ENCODE measurements at places on chromosomes 5 and 9. TPM values are rescaled to one million over a fixed set of nuclear protein-coding genes. Genes with fewer than 3 reads are reported as not detected.

The CNTFR gene
- 6.2 TPM for total RNA-seq

The OTP gene
- total RNA-seq: not detected

The PROP1 gene
- not detected for total RNA-seq

The CER1 gene
- total RNA-seq: not detected

The ENHO gene
- total RNA-seq: 4.4 TPM

The SPATA31C1 gene
- total RNA-seq: 0.21 TPM

The TGFBI gene
- 376 TPM for total RNA-seq

The RNF183 gene
- total RNA-seq: 0.21 TPM

The SLC25A2 gene
- not detected for total RNA-seq

The KLF4 gene
- total RNA-seq: 40.8 TPM

The SPINK4 gene
- not detected for total RNA-seq

The FOXD4L4 gene
- total RNA-seq: not detected

The AJM1 gene
- total RNA-seq: 2.2 TPM

The DOCK8 gene
- 22.8 TPM for total RNA-seq

The PCDHGA7 gene
- total RNA-seq: 6.3 TPM

GRCh38 chr9:4045556-4045955 is 254.3 kb downstream of the GLIS3 start:
- DNase-seq: no peak

DNA sequence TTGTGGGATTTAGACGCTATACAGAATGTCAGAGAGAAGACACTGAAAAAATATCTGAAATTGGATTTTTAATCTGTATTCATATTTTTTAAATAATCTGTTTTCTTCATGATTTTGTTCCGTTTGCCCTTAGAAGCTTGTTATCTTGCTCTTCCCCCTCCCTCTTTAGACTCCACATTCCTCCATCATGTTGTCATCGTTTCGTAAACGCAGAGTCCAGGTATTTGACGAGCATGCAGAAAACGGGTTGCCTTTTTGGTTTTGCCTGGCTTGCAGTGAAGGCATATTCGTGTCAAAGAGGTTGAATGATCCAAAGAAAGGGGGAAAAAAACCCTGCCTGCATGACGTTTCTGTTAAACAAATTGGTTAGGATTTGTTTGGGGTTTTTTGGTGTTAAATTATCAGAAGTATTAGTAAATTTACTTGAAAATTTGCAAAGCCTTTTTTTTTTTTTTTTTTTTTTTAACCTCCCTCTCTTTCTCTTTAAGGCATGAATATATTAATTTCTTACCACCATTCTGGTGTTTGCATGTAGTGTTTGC is 2.9 kb downstream of the SPTAN1 start:
- peak; percentile 45 for DNase-seq

- DNase-seq: no peak
Observed at GRCh38 chr9:124412228-124412575, 3.0 kb downstream of the PSMB7 start.

DNA sequence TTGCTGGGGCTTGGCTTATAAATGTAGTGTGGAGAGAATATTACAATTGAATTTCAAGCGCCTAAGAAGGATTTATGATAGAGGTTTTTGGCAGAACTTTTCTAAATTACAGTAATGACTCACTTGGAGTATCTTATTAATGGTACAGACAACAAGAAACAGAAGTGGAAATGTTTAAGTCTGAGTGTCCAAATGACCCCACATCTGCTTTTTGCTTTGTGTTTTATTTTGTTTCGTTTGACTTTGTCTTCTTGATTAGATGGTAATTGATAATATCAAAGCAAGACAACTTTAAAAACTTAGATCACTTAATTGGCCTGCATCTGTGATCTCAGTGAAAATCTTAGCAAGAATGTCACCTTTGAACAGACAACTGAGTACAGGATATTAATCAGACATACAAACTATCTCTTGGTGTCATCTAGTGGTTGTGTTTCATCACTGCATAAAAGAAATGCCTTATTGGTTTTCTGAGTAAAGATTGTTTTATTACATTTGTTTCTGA is 577.4 kb downstream of the ISL1 start:
- DNase-seq: peak; percentile 15

DNA sequence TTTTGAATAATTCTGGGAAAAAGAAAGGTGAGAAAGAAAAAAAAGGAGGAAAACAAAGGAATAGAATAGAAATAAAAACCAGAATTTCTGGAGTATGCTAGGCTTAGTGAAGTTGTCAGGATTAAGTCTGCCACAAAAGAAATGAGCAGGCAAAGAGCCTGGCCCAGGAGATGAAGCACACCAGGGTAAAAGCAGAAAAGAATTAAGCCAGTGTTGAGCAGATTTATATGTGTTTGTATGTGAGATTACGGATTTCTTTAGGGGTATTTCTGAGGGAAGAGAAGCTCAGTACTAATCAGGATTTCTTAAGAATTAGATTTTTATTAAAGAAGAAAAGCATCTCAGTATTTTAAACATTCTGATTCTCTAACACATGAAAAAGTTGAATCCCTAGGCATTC is 74.5 kb downstream of the MRPS27 start:
- DNase-seq: no peak

GRCh38 chr5:36659411-36659810 is 53.0 kb downstream of the SLC1A3 start:
- no peak for DNase-seq

GRCh38 chr9:27614551-27614950 is 41.3 kb upstream of the C9orf72 start:
- no peak for DNase-seq

DNA sequence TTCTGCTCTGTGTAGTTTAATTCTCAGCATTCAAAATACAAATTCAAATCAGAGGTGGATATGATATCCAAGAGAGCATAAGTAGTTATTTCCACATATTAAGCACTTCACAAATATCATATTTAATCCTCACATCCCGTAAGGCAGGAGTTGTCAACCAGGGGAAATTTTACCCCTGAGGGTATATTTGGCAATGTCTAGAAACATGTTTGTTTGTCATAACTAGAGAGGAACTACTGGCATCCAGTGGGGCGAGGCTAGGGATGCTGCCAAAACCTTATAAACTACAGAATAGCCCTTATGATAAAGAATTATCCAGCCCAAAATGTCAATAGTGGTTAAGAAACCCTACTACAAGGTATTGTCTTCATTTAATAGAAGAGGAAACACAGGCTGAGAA is 619.4 kb downstream of the SLCO4C1 start:
- DNase-seq: peak; percentile 2

GRCh38 chr5:137217599-137218200 is 281.4 kb downstream of the SPOCK1 start:
- DNase-seq: no peak

DNA sequence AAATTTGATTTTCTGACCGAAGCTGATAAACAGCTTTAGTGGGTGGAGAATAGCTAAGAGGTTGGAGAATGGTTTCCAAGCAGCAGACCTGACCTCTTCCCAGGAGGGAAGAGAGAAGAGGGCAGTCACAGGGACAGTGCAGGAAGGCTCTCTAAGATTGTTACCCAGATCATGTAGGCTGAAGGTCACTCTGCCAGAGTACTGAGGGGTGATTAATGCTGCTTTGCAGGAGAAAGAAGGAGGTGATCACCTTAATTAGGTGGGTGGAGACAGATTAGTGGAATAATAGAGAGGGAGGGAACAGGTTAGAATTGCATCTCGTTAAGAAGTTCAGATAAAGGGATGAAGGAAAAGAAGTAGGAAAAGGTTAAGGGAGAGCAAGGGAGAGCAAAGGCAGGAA is 440.5 kb downstream of the BRINP1 start:
- DNase-seq: no peak

GRCh38 chr5:38888041-38888440 is 42.2 kb downstream of the OSMR start:
- no peak for DNase-seq

DNA sequence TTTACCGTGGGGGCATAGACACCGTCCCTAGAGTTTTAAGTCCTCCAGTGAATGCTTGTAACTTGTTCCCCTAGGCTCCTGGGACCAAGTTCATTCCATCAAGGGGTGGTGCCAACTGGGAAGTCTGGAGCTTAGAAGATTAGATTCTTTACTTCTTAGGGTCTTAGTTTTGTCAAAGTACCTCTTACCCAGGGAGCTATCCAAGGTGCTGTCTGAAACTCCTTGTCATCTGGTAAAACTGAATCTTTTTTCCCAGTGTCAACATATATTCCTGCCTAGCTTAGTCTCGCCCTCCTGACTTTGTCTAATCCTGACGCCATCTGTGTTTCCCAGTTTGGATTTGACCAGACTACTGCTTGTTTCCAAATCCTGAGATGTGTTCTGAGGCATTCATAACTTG is 41.6 kb downstream of the MAMDC2 start:
- peak; percentile 78 for DNase-seq

GRCh38 chr5:160271396-160271795 is 41.0 kb downstream of the CCNJL start:
- DNase-seq: peak; percentile 76

- no peak for DNase-seq
Observed at GRCh38 chr5:120535900-120536299, 71.8 kb downstream of the PRR16 start.

- no peak for DNase-seq
Observed at GRCh38 chr9:118003240-118003639, 299.0 kb downstream of the TLR4 start.

DNA sequence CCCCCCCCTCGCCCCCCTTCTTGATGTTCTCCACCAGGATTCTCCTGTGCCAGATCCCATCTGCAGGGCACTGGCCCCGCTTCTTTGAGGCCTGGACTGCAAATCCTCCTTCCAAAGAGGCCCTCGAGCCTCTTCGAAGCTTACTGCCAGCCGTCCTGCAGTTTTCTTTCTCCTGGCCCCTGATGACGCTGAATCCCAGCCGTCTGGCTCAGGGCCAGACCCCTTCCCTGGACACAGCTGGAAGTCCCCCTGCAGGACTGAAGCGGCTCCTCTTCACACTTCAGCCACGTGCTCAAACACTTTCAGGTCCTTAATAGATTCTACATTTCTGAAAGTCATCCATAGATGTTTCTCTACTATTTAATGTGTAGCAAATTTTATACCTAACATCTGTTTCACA is 121.5 kb downstream of the EHMT1 start:
- peak; percentile 91 for DNase-seq

DNA sequence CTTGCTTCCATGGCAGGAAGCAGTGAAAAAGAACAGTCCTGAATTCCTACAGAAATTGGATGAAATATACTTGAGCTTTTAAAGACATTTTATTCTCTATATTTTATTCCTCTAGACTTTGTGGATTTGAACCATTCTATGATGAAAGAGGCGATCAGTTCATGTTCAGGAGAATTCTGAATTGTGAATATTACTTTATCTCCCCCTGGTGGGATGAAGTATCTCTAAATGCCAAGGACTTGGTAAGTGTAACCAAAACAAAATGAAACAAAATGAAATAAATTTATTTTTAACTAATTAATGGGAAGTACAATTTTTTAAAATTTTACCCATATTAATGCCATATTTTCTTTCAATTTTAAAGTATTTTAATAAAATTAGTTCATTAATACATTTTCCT is 34.1 kb downstream of the STARD4 start:
- DNase-seq: no peak

- DNase-seq: no peak
Observed at GRCh38 chr5:177575488-177575887, 16.5 kb upstream of the TMED9 start.

DNA sequence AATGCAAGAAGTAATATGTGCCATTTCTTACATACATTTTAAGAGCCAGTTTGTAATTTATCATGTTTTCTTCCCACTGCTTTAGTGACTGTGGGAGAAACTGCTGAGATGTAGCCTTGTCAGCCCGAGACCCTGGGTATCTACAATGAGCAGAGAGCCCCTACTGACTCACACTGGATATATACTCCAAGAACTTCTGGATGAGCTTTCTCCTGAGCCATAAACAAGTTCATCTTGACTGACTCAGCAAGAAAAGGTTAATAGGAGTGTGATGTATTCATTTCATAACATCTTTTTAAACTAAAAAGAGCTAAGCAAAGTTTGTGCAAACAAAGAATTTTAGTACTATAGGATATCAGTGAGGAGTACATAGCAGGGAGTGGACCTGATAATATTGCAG is 182.5 kb downstream of the EDIL3 start:
- DNase-seq: no peak

GRCh38 chr9:111966861-111967291 is 70.3 kb downstream of the UGCG start:
- no peak for DNase-seq

- no peak for DNase-seq
Observed at GRCh38 chr5:74672215-74672877, 12.7 kb upstream of the HEXB start.

- peak; percentile 37 for DNase-seq
Observed at GRCh38 chr5:67065237-67065636, 131.4 kb downstream of the CD180 start.

DNA sequence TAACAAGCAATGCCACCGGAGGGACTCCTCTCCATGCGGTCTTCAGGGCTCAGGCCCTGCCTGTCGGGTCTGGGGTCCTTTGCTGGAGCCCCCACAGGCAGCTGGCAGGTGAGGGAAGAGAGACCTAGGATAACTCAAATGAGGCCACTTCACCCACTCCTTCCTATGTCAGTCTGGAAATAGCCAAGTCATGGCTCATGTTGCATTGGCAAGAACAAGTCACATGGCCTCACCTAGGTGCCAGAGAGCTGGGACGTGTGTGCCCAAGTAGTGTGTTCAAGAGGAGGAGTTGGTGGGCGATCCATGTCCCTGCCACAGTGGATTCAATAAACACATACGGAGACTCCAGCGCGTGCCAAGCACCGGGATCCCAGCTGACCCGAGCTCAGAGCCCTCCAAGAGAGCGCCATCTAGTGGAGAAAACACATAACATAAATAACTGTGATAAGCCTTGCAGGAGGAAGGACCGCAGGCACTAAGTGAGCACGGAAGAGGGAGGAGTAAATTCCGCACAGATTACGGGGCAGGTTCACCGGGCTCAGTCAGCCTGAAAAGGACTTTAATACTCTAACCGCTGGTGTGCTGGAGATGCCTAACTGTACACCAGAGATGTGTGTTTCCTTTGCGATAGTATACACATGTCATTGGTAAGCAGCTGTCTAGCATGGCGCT is 580.8 kb downstream of the CCDC171 start:
- peak; percentile 76 for DNase-seq

DNA sequence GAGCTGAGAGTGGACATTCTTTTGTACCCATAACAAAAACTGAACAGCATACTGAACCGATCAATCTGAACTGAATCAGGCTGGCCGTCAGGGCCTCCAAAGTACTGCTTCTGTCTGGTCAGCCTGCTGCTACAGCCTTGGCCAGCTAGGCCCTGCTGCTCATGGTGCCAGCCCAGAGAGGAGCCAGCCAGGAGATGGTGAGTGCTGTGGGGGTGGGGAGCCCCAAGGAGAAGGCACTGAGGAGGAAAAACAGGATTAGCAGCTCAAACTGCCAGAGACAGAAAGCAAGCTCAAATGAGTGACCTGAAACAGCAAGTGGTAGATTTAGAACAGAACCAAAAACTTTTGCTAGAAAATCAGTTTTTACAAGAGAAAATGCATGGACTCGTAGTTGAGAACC is 23.9 kb downstream of the SRP19 start:
- DNase-seq: no peak

DNA sequence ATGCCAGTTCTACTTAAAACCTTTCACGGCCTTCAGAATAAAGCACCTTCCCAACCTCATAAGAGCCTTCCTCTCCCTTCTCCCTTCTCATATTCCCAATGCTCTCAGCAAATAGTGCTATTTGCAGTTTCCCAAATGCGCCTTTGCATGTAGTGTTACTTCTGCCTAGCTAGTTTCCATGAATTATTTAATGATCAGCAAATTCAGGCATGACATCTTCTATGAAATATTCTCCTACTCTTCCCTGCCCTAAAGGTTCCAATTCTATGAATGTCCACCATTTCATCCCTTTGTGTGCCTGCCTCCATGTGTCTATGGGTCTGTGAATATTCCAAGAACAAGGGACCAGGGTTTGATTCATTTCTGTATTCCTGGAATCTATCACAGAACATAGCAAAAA is 98.8 kb upstream of the NR5A1 start:
- DNase-seq: no peak

- peak; percentile 64 for DNase-seq
Observed at GRCh38 chr9:4297151-4297785, 2.6 kb downstream of the GLIS3 start.
